ENCODE measurements at places on chromosomes 5 and 9. TPM values are rescaled to one million over a fixed set of nuclear protein-coding genes. Genes with fewer than 3 reads are reported as not detected.

Gene BTNL3
- total RNA-seq = 0.82 TPM

- no peak for DNase-seq
- H3K27ac ChIP-seq = no peak overlapping the region
- H3K27me3 ChIP-seq = no peaks in the 10 kb centered on the region
- H3K4me3 ChIP-seq = no peak overlapping the region
- peaks cover 31% of the 10 kb centered on the region for H3K36me3 ChIP-seq
These were observed 6.4 kb downstream of the CMBL start for GRCh38 chr5:10301266-10301665.

Gene PLEKHG4B
- total RNA-seq = 46.6 TPM

DNA sequence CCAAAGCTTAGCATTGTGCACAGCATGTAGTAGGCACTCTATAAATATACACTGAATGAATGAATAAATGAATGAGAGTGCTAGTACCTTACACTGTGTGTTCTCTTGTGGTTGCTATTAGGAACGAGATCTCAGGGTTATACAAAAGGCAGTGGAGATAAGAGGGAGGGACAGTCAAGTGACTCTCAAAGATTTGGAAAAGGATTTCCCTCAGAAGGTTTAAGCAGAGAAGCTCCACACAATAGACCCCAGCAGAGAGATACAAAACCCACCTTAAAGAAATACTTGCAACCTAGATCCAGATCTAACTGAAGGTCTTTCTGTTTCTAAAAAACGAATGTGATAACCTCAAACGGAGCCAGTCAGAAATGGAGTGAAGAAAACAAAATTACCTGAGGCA, 11.8 kb upstream of the EFNA5 start:
- no peak overlapping the region for H3K4me3 ChIP-seq
- peaks cover 4% of the 10 kb centered on the region for H3K4me1 ChIP-seq
- peaks cover 17% of the 10 kb centered on the region for H3K27me3 ChIP-seq
- no peak for DNase-seq
- H3K27ac ChIP-seq = no peak overlapping the region

DNA sequence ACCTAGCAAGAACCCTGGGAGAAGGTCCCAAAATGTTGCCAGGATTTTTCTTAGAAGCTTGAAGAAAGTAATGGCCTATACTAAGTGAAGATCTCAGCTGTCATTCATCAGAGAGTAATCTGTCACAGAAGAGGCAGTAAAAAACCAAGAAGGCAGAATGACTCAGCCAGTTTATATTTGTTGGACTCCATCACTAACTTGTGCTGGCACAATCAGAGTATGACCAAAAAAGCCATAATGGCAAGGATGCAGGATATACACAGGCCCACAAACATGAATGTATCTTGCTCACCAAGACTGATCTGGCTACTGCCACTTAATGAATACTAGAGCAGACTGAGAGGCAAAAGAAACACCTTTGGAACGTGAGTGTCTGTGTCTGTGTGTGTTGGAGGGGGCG, 104.0 kb upstream of the POU5F2 start:
- H3K27ac ChIP-seq = no peak overlapping the region
- no peak overlapping the region for H3K4me3 ChIP-seq
- peaks cover 14% of the 10 kb centered on the region for H3K36me3 ChIP-seq
- no peaks in the 10 kb centered on the region for H3K4me1 ChIP-seq

- H3K36me3 ChIP-seq = no peaks in the 10 kb centered on the region
- H3K27me3 ChIP-seq = no peaks in the 10 kb centered on the region
- H3K4me3 ChIP-seq = no peak overlapping the region
- no peak for DNase-seq
These were observed 675 bp upstream of the SPAAR start for GRCh38 chr9:35908504-35909125.

Gene PDZD2
- total RNA-seq = 4.3 TPM

DNA sequence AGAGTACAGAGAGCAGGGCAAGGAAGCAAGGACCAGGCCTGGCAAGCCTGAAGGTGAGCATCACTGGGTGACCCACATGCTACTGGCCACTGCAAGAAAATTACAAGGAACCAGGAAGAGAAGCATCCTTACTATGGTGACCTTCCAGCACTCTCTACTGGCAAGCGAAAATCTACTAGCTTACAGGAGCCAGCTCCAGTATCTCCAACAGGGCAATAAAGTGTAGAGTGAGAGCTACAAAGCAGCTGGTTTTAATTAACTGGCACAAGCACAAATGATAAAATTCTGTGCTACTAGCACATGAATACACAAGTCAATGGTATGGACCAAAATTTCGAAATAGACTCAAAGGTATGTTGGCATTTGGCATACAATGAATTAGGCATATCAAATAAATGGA, 113.3 kb upstream of the CAST start:
- H3K27ac ChIP-seq = no peak overlapping the region
- H3K4me1 ChIP-seq = no peaks in the 10 kb centered on the region
- H3K36me3 ChIP-seq = no peaks in the 10 kb centered on the region
- DNase-seq = no peak
- H3K4me3 ChIP-seq = no peak overlapping the region

DNA sequence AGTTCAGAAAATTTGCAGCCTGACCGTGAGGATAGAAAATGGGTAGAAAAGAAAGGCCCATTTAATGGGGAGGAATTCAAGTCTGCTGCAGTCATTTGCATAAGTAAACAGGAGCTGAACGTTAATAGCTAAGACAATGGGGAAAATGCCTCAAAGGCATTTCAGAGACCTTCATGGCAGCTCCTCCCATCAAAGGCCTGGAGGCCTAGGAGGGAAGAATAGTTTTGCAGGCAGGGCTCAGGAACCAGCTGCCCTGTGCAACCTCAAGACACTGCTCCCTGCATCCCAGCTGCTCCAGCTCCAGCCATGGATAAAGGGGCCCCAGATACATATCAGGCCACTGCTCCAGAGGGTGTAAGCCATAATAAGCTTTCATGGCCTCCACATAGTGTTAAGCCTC, 32.2 kb upstream of the CDH18 start:
- H3K36me3 ChIP-seq = no peaks in the 10 kb centered on the region
- DNase-seq = no peak
- H3K27ac ChIP-seq = no peak overlapping the region
- no peaks in the 10 kb centered on the region for H3K4me1 ChIP-seq
- H3K27me3 ChIP-seq = no peaks in the 10 kb centered on the region

Gene TIMD4
- total RNA-seq = not detected

Gene OR1Q1
- total RNA-seq = not detected

Gene CACFD1
- 45.6 TPM for total RNA-seq

DNA sequence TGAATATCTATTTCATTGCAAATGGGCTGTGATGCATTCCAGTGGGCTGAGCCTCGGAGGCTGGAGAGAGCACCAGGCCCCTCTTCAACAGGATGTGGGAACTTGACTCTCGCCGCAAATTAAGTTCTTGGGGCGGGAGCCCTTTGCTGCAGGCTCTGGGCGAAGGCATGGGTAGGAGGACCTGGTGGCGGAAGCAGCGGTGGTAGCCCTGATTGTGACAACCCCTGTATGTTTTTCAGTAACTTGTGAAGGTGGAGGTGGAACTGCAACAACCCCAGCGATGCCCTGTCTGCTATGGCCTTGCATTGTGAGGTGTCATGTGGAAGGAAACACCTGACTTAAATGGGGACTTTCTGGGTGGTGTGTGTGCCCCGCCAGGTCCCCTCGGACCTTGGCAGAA, 9.4 kb downstream of the FYB1 start:
- no peaks in the 10 kb centered on the region for H3K36me3 ChIP-seq
- H3K27me3 ChIP-seq = peaks cover 4% of the 10 kb centered on the region
- no peaks in the 10 kb centered on the region for H3K4me1 ChIP-seq
- no peak overlapping the region for H3K27ac ChIP-seq
- no peak for DNase-seq
- no peak overlapping the region for H3K4me3 ChIP-seq

GRCh38 chr5:157603333-157604190, 28.0 kb upstream of the ADAM19 start:
- H3K27ac ChIP-seq = no peak overlapping the region
- peaks cover 4% of the 10 kb centered on the region for H3K4me1 ChIP-seq
- H3K27me3 ChIP-seq = no peaks in the 10 kb centered on the region
- DNase-seq = no peak
- H3K36me3 ChIP-seq = peaks cover 4% of the 10 kb centered on the region
- no peak overlapping the region for H3K4me3 ChIP-seq

Gene SIT1
- total RNA-seq = not detected

DNA sequence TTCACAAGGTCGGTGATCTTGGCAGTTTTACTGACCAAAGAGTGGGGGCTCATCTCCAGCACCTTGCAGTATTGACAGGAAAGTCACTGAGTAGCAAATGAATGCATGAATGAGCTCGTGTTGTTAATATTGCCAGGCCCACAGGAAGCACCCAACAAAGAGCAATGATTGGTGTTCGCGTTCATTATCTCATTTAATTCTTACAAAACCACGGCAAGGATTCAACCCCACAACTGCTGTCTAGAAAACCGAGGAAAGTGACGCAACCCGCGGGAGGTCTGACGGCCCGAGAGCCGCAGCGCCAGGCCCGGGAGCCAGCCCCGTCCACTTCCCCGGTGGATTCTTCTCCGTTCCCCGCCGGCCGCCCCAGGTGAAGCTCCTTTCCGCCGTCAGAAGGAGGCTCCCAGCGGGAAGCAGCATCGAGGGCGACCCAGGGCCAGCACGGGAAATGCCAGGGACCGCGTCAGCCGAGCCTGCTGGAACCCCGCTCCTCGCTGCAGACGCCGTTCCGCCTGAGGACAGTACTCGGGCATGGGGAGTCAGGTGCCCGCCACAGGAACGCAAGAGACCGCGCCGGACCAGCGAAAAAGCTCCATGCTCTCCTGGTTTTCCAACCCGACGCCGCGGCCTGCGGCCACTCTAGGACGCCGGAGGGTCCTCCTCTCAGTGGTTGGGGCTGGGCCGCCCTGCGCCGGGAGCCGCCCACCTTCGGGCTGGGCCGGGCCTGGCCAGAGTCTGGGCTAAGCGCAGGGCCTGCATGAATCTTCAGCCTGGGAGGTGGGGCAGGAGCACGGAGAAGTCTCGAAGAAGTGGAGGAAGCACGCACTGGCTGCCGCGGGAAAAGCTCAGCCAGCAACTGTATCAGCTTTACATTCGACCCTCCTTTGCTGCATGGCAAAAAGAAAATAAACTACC, 19.8 kb upstream of the FER start:
- no peaks in the 10 kb centered on the region for H3K27me3 ChIP-seq
- no peaks in the 10 kb centered on the region for H3K36me3 ChIP-seq
- DNase-seq = peak; percentile 92
- H3K4me3 ChIP-seq = peak overlapping the region; percentile 95

Gene CDKN2B
- 18.4 TPM for total RNA-seq

Gene PTPN3
- total RNA-seq = 8.1 TPM

DNA sequence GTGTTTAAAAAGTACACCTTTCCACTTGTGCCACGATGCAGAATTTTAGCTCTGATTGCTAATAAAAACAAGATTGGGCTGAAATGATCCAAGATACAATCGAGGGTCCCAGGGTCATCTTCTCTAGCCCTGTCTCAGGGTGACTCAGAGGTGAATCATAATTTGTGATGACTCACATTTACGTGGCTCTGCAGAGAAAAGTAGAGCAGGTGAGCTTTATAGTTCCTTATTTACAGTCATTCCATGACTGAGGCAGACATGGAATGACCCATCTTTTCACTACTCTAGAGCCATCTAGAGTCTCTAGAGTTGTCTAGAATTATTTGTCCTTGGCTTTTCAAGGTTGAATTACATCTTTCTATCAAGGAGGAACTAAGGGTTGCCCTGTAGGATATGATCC, 155.2 kb downstream of the GAS1 start:
- peaks cover 46% of the 10 kb centered on the region for H3K4me1 ChIP-seq
- H3K36me3 ChIP-seq = no peaks in the 10 kb centered on the region
- H3K27me3 ChIP-seq = peaks cover 11% of the 10 kb centered on the region
- H3K4me3 ChIP-seq = no peak overlapping the region
- no peak for DNase-seq

- DNase-seq = no peak
- peaks cover 12% of the 10 kb centered on the region for H3K27me3 ChIP-seq
- peak overlapping the region; percentile 32 for H3K27ac ChIP-seq
- peaks cover 13% of the 10 kb centered on the region for H3K4me1 ChIP-seq
These were observed 509.8 kb upstream of the TLE4 start for GRCh38 chr9:79061752-79062616.

GRCh38 chr9:110030632-110031031, 177.3 kb downstream of the C9orf152 start:
- no peaks in the 10 kb centered on the region for H3K27me3 ChIP-seq
- H3K4me3 ChIP-seq = peak overlapping the region; percentile 4
- H3K27ac ChIP-seq = peak overlapping the region; percentile 11
- H3K36me3 ChIP-seq = no peaks in the 10 kb centered on the region
- DNase-seq = no peak

GRCh38 chr5:180053061-180053602, 18.4 kb downstream of the RNF130 start:
- H3K27me3 ChIP-seq = no peaks in the 10 kb centered on the region
- H3K4me3 ChIP-seq = no peak overlapping the region
- no peak for DNase-seq
- peaks cover 47% of the 10 kb centered on the region for H3K4me1 ChIP-seq
- no peak overlapping the region for H3K27ac ChIP-seq

GRCh38 chr5:120053841-120054240, 410.3 kb upstream of the PRR16 start:
- no peak overlapping the region for H3K4me3 ChIP-seq
- H3K4me1 ChIP-seq = no peaks in the 10 kb centered on the region
- no peaks in the 10 kb centered on the region for H3K27me3 ChIP-seq
- no peaks in the 10 kb centered on the region for H3K36me3 ChIP-seq
- no peak for DNase-seq

Gene SLC46A2
- total RNA-seq = 0.14 TPM

- H3K27me3 ChIP-seq = peaks cover 71% of the 10 kb centered on the region
- H3K27ac ChIP-seq = no peak overlapping the region
- H3K4me1 ChIP-seq = peaks cover 9% of the 10 kb centered on the region
- DNase-seq = no peak
- H3K4me3 ChIP-seq = no peak overlapping the region
These were observed 105.6 kb downstream of the PSD2 start for GRCh38 chr5:139901251-139901575.

DNA sequence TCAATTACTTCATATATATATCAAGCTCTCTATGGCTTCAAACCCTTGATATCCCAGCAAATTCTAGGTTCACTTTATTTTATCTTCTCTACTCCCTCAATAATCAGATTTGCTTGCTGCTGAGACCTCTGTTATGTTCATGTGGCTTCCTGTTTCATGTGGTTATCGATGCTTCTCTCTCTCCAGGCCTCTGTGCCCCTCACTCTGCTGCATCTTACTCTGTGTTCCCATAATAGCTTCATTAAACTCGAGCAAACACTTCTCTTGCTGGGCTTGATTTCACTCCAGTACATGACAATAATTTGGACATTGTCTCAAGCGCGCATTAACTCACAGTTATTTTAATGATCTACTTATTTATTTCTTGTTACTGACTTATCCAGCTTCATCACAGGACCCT, 798.8 kb downstream of the CDH9 start:
- no peaks in the 10 kb centered on the region for H3K4me1 ChIP-seq
- no peaks in the 10 kb centered on the region for H3K27me3 ChIP-seq
- no peak overlapping the region for H3K27ac ChIP-seq
- DNase-seq = no peak
- no peaks in the 10 kb centered on the region for H3K36me3 ChIP-seq

- peaks cover 3% of the 10 kb centered on the region for H3K36me3 ChIP-seq
- DNase-seq = no peak
- H3K4me1 ChIP-seq = no peaks in the 10 kb centered on the region
- peaks cover 14% of the 10 kb centered on the region for H3K27me3 ChIP-seq
- H3K4me3 ChIP-seq = no peak overlapping the region
These were observed 16.1 kb upstream of the FRMD3 start for GRCh38 chr9:83554278-83554677.

Gene F2RL1
- 10.9 TPM for total RNA-seq

Data from type B pancreatic cell (in vitro differentiated cells).